ENCODE measurements at places on chromosomes 6 and 20.

DNA sequence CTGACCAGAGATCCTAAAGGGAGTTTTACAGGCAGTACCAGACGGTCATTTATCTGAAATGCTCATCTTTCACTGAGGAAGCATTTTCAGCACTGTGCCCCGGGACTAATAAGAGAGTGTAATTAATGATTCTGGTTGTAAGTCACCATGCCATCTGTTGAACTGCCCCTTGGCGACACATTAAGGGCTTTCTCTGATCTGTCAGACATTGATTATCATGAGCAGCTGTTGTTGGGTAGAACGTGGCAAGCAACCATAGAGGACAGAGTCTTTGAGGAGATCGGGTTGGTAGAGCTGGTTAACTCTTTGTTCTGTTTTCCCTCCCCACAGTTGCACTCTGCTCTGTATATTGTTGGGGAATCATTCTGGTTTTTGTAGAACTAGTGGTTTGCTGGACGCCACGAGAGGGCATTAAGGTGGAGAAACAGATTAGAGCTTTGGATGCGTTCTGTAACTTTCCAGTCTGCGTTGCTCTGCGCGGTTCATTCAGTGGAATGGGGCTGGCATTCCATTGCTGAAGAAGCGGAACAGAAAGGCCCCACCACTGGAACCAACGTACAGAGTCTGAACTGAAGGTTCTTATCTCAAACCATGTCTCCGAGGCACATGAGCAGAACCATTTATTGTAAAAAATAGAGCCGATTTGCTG lies 34.3 kb downstream of the RPRD1B start:
- no peak for DNase-seq

- DNase-seq = no peak
Observed at GRCh38 chr6:13794184-13794583, 20.2 kb downstream of the MCUR1 start.

- no peak for DNase-seq
Observed at GRCh38 chr6:38306931-38307330, 332.8 kb downstream of the BTBD9 start.

GRCh38 chr6:139030228-139030963 lies 1.9 kb downstream of the ABRACL start:
- DNase-seq = no peak

GRCh38 chr20:19928328-19929011 lies 88.7 kb upstream of the NAA20 start:
- no peak for DNase-seq

- no peak for DNase-seq
Observed at GRCh38 chr20:20799716-20800312, 87.4 kb upstream of the RALGAPA2 start.

DNA sequence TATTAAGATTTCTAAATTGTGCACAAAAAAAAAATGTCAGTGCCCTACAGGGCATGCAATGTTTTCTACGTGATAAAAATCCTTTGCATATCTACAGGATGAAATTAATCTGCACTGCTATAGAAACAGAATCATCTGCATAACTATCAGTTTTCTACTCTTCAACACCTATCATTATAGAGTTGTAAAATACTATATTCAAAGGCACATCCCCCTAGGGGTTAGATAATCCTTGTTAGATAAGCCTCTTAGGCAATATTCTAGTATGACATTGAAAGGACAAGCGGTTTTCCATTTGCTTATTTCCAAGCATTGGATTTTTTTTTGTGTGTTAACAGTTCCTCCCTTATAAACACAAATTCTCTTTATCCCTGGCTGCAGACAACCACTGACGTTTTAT lies 98.7 kb upstream of the LAMA2 start:
- no peak for DNase-seq

All from stimulated activated CD8-positive, alpha-beta memory T cell treated with anti-CD3 and anti-CD28 coated beads, Interleukin-4, amount 100 ng/mL, for 1 hour (primary cell).